ENCODE measurements at places on chromosomes 1 and 21.

- peak; percentile 53 for DNase-seq
Observed at GRCh38 chr1:159854116-159854692, 8.3 kb downstream of the VSIG8 start.

DNA sequence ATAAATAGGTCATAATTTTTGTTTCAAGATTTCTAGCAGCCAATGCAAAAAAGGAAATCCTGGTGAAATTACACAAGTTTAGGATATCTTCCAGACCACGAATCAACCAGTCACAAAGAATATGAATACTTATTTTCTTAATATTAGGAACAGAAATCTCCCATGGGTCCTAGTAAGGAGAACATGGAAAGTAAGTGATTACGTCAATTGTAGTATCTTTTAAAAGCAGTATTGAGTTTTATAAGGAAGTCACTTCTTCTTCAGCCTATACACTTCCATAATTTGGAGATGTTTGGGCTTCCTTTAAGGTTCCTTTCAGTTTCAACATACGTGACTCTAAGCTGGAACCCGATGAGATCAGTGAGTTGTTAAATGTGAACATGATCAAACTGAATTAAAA, 534.5 kb downstream of the USP25 start:
- no peak for DNase-seq

GRCh38 chr1:158942490-158942889, 11.1 kb downstream of the PYHIN1 start:
- DNase-seq = no peak

DNA sequence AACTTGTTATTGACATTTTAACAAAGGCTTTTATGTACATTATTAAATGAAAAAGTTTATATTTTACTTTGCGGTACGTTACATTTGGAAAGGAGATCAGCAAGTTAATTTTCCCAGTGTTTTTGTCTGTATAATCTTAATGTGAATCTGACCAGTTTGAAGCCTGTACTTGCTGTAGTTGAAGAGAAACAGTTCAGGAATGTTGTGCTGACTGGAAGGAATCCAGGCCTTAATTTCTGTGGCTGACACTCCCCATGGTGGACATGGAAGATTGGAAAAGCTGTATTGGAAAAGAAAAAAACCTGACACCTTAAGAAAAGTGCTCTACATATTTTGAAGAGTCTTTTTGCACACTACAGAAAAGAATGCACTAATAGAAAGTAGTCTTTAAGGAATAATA, 15.5 kb downstream of the LEPR start:
- no peak for DNase-seq

DNA sequence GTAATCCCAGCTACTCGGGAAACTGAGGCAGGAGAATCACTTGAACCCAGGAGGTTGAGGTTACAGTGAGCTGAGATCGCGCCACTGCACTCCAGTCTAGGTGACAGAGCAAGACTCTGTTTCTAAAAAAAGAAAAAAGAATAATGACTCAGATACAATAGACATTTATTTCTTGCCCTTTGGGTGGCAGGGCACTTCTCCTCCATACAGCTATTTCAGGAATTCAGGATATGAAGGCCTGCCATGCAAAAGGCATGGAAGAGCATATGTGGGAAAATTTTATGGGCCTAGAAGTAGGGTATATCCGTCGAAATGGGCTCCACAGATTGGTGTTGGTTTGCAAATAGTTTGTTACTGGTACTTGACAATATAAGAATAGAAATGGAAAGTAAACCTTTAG, 20.2 kb upstream of the POGZ start:
- no peak for DNase-seq

GRCh38 chr1:32380057-32380456, 14.2 kb downstream of the BSDC1 start:
- no peak for DNase-seq

DNA sequence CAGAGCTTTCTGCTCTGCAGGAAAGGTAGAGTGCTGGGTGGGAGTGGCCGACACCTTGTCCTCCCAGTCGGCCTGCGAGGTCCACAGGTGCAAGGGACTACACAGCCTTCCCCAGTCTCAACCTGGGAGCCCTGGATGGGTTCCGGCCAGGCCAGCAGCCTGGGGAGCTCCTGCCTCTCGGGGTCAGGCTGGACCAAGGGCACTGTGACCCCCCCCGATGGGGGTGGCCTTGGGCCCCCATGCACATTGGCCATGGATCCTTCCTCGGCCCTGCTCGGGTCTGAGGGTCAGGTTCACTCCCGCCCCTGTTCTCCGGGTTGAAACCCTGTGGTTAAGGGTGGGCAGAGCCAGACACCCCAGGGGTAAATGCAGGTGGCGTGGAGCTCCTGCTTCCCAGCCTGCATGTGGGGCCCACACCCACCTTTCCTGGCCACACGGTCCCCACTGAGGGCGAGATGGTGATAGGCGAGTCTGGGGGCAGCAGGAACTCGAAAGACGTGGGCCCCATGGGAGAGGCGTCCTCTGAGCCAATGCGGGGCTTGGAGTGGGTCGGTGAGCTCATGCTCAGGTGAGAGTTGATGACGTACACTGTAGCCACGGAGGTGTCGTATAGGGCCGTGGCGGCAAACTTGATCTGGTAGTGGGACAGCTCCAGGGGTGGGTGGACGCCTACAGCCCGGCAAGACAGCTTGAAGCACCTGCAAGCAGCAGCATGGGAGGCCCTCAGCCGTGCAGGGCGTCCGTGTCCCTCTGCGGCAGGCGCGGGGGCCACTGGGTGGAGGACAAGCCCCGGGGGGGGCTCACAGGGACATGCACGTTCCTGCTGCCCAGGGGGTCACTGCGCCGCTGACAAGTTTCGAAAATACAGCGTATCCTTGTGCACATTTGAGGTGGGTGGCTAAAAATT, 10.8 kb upstream of the TMEM52 start:
- no peak for DNase-seq

DNA sequence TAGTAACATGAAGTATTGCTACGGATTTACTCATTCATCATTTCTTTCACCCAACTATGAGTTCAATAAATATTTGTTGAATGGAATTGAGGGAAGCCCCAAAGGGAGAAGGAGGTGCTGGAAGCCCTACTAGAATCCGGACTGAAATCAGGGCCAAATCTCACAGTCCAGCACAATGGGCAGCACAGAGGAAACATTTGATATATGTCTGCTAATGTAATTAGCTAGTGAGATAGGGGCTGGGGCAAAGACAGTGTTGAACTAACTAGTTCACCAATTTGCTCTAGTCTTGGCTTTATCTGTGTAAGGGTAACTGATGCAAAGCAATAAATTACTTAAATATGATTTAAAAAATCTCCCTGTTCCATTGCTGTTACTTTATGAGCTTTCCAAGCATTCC, 26.1 kb upstream of the SLC30A1 start:
- no peak for DNase-seq

- DNase-seq = no peak
Observed at GRCh38 chr1:86429122-86429725, 5.3 kb downstream of the CLCA2 start.

DNA sequence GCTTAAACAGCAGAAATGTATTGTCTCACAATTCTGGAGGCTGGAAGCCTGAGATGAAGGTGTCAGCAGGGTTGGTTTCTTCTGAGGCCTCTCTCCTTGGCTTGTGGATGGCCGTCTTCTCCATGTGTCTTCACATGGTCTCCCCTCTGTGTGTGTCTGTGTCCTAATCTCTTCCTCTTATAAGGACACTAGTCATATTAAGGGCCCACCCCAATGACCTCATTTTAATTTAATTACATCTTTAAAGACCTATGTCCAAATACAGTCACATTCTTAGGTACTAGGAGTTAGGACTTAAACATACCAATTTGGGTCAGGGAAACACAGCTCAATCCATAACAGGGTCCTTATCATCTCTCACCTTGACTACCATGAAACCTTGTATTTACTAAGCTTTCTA, 14.8 kb upstream of the OLIG2 start:
- DNase-seq = no peak

DNA sequence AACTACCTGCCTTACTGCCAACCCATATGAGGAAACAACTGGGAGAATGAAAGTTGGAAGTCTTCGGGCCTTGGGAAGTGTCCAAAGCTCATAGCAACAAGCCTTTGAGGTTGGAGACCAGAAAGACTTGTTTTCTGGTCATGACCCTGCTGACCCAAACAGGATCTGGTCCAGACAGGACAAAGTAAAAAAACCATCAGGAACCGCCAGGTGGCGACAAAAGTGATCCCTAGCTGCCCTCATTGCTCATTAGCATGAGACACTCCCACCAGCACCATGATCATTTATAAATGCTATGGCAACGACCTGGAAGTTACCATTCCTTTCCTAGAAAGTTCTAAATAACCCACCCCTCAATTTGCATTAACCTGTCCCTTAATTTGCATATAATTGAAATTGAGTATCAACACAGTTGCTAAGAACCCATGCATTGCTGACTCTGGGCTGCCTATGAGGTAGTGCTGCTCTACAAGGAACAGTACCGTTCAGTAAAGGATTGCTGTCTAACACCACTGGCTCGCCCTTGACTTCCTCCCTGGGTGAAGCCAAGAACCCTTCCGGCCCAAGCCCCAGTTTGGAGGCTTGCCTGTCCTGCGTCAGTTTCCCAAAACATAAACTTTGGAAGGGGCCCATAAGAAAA, 89.0 kb downstream of the URB2 start:
- peak; percentile 9 for DNase-seq

DNA sequence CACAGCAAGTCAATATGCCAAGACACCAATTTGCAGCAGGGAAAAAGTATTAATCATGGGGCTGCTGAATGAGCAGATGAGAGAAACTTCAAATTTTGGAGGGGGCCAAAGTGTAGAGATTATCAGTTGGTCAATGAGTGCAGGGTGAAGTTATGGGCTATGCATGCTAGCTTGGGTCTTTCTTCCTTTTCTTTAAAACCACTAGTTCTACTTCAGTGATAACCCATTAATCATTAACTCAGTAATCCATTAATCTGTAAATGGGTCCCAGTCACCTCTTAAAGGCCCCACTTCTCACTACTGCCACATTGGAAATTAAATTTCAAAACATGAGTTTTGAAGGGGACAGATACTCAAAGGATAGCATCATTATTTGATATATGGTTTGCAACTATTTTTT, 688.6 kb upstream of the ADGRL4 start:
- DNase-seq = no peak

DNA sequence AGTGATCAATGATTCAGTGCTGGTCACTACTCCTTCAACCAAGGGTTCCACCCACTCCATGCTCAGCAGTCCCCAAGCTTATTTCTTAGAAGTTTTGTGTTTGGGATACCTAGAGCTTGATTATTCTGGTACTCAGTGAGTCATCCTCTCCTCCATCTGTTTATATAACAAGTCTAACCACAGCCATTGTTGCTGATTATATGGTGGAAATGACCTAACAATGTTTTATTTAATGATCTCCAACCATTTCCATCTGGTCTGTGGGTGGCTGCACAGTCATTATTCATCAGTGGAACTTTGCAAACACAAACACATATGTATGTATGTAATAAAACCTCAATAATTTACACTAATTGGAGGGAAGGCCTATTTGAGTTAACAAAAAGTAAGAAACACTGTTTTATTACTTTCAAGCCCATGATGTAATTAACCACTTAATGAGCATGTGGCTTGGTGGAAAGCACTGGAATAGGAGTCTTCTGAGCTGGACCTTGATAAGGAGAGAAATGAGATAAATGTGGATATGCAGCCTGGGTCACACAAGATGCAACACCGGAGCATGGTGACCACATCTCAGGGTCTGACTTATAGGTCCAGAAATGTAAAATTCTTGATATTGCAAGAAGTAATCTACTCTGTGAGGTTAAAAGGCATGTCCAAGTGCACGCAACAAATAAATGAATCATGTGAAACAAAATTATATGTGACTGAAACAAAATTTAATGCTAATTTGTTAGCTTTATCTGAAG, 99.0 kb upstream of the WLS start:
- peak; percentile 69 for DNase-seq

GRCh38 chr1:85692730-85693314, 15.4 kb downstream of the ZNHIT6 start:
- DNase-seq = no peak

DNA sequence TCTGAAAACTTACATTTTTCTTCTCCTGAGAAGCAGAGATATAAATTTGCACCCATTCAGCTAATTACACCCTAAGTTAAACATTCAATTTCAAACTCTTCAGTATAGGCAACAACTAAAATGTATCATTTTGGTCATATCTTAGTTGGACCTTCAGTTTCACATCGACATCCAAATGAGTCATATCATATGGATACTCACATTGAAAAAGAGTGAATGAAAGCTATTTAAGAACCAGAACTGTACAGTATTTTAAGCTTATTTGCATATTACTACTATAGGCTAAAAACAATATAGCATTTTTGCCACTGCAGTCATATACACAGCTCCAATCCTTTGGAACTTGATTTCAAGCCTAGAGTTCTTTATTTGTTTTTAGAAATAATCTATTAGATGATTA, 33.6 kb downstream of the USP25 start:
- DNase-seq = no peak

GRCh38 chr1:77139389-77139788, 79.8 kb downstream of the PIGK start:
- DNase-seq = no peak

GRCh38 chr1:214213136-214213535, 67.8 kb upstream of the SMYD2 start:
- no peak for DNase-seq

DNA sequence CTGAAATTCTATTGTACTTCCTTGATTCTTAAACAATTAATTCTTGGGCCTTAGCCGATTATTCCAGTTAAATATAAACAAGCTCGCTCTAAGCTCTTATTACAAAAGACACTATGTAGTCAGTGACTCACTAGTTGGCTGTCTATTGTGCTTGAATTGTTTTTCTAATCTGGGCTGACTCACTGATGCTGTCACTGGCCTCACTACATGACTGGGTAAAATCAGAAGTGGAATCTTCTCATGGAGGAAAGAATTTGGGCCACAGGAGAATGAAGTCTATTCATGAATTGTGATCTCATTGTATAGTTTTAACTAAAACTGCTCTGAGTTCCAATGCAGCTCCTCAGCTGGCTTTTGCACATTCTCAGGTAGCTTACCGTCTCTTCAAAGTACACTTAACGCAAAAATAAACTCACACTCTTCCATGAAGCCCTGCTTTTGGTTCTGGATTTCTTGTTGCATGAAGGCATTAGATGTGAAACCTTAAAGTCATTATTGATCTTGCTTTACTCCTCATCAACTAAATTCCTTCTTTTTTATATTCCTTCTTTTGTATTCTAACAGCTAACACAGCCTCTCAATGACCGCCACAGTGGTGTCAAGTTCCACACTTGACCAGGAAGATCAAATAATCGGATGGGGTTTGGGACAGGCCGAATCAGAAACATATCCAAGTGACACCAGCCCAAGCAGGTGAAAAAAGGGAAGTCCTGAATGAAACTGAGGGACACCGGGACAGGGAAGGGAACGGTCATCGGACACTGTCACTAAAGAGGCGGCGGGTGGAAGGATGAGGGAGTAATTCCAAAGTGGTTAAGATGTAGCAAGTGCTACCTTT, 80.9 kb upstream of the LBR start:
- DNase-seq = peak; percentile 95

GRCh38 chr1:156813750-156814570, 2.7 kb downstream of the SH2D2A start:
- no peak for DNase-seq

Measured in foreskin melanocyte (primary cell).